Activated CD8-positive, alpha-beta memory T cell treated with anti-CD3 and anti-CD28 coated beads, Interleukin-2, amount 10 ng/mL, durations not matched to agents 7 days and 5 days (primary cell): ENCODE measurements at places on chromosomes 13 and 19.
A peak's percentile ranks its signal among the peaks of the same experiment; 100 is the strongest.

DNA sequence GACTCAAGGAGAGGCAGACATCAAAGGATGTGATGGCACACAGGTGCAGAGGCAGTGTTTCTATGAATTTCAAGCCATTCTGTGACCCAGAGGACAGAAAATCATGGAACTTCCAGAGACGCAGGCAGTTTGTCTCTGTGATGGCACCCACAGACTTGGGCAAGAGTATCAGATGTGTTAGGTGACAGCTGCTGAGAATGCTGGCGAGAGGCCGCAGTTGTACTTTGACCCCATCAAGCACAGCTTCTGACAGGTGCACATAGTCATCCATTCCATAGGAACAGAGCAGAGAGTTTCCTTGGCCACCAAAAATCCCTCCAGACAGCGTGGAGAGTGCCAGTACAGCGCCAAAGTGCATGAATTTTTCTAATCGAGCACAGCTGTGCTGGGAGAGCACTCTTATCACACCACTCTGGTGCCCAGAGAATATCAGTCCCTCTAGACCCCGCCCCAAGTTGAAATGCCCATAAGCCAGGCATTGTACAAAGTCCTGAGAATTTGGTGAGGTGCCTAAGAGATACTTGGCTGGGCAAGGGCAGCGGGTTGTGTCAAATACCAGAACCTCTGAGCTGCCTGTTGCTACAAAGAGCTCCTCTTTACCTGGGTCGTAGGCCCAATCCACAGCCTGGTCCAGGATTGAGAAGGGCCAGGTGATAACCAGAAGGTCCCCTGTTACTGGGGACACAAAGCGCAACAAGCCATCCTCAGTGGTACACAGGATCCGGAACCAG lies 12.4 kb downstream of the WDR87 start:
- DNase-seq: no peak

DNA sequence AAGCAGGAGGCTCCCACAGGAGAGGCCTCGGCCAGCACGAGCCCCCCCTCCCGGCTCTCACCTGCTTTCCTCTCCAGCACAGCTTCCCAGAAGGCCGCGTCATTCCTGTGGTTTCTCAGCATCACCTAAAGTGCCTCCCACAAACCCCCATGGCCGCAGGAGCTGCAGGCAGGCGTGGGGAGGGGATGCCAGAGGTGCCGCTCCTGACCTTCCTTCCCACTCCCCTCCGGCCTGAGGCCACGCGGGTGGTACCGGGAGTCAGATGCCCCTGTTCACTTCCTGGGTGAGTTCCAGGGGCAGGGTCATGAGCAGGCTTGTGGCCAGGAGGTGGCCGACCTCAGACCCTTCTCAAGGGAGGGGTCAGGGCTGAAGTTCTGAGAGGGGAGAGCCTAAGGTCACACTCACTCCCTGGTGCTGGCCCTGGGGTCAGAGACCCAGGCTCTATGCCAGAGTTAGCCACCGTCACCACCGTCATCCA lies 14.4 kb upstream of the NPAS1 start:
- DNase-seq: no peak

GRCh38 chr19:18796239-18796638 lies 5.1 kb upstream of the COMP start:
- DNase-seq: no peak

DNA sequence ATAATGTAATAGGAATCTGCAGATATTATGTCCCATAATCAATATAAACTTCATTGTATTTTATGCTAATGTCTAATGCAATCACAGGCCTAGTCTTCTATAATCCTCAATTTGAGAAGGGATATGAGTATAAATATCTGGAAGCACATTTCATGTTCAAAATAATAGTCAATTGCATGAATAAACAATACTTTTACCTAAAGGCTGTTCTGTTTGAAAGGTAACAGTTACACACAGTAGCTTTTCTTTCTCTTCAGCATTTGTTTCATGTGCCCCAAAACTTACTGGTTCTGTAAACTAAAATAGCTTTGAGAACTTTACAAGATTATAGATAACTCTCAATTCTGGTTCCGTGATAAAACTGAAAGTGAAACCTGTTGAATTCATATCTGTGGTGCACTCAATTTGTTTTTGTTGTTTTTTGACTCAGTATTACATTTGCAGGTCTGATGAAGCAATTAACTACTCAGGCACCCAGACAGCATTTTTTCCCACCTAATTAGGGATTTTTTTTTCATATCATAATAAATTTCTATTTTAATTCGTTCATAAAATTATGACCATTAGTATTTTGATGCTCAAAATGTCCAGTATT lies 1193.8 kb downstream of the SLITRK1 start:
- no peak for DNase-seq

- DNase-seq: no peak
Observed at GRCh38 chr19:13211426-13212308, 61.5 kb downstream of the IER2 start.

GRCh38 chr13:72808917-72809500 lies 27.1 kb downstream of the PIBF1 start:
- no peak for DNase-seq

DNA sequence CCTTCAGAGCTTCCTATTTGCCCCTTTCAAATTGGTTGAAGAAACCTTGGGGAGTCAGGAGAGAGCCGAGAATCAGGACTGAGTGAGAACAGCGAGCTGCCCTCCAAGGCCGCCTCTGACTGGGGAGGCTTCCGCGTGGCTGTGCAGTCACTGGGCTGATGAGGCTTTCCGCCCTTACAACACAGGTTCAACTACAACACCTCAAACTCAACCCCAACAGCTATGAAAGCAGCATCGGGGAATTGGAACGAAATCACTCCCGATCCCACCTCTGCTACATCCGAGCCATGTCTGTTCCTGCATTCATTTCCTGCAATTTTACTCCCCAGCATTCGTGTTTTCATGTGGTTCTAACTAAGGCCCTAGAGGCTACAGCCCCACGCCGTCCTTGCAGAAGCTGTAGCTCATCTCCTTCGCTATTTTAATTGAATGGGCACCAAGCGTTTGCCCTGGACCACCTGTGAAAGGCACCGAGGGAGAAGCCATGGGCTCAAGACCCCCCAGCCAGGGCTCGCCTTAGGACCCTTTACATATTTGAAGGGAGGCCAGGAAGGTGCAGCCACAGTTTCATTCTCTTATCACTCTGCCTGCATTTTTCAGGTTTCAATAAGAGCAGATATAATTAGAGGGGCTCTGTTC lies 12.3 kb upstream of the RASA3 start:
- no peak for DNase-seq

GRCh38 chr13:64782466-64782865 lies 2447.7 kb downstream of the PCDH9 start:
- DNase-seq: no peak

- DNase-seq: no peak
Observed at GRCh38 chr13:49953560-49953959, 17.4 kb upstream of the SPRYD7 start.

DNA sequence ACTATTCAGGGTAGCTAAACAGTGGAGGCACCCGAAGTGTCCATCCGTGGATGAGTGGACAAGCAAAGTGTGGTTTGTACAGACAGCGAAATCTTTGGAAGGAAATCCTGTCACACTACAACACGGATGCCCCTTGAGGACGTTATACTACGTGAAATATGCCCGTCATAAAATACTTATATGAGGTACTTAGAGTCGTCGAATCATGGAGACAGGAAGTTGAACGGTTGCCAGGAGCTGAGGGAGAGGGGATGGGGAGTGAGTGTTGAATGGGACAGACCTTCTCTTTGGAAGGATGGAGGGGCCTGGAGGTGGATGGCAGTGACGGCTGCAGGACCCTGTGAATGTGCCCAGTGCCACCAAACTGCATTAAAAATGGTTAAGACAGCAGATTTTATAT lies 11.6 kb downstream of the ATP4B start:
- no peak for DNase-seq

DNA sequence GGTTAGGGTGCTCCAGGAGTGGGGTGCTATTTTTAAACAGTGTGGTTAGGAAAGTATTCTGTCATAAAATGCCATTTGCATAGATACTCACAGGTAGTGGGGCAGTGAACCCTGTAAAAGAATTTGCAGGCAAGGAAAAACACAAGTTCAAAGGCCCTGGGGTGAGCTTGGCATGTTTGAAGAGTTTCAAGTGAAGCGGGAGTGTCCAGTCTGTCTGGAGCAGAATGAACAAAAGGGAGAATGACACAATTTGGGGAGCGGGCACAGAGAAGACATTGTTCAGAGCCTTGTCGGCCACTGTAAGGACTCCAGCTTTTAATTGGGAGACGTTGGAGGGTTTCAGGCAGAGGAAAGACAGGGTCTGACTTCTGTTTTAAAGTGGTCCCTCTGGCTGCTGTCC lies 2.8 kb downstream of the GRWD1 start:
- DNase-seq: no peak

DNA sequence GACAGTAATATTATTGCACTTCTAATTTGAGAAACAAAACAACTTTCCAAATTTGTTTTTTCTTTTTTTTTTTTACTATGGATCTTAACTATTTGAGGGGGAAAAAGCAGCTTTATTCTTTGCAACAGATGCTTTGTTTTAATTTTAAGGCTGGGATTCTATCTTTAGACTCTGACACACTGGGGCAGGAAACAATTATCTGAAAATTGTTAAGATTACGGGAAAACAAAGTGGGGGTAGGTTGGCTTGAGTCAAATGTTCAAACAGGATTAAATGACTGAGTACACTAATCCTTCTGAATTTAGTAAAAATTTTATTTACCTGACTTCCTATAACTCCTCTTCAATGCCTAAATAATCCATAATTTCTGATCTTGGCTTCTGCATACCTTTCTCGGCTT lies 543.2 kb downstream of the SLITRK6 start:
- no peak for DNase-seq

DNA sequence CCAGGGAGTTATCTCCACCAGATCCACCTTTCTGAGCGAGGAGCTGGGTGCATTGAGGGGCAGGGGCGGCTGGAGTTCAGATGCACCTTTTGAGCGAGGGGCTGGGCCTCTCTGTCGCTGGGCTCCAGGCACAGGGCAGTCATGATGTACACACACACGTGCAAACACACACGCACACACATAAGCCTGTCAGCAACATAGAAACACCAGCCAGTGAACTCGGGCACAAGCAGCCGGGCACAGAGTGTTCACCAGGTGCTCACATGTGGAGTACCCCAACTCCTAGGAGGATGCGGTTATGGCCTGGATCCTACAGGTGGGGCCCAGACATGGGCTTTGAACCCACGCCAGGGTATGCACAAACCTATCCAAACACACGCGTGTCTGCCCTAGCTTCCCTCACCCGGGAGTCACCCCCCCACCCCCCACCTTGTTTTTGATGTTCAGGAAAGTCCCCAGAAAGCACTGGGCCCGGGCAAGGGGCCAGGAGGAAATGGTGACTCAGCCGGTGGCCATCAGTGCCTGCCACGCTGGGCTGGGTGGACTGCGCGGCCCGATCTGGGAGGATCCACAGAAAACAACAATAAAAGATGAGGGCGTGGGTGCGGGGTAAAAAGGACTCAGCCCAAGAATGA lies 13.3 kb downstream of the ARRDC2 start:
- no peak for DNase-seq

DNA sequence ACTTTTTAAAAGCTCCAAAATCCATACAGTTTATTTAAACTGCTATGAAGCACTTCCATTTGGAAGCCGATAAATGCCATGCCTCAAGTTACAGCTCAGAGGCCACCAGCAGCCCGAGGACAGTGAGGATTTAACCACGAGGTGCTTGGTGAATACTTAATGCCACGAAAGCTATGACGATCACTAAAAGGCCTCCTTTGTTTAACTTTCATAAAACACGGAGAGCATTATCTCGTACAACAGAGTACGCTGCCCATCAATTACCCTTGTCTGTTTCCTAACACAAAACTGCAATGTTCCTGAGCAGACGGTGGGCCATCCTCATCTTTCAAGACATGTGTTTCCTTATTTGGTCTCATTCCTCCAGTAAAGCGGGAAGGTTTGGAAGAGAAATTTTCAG lies 58.4 kb downstream of the PEPD start:
- peak; percentile 14 for DNase-seq

DNA sequence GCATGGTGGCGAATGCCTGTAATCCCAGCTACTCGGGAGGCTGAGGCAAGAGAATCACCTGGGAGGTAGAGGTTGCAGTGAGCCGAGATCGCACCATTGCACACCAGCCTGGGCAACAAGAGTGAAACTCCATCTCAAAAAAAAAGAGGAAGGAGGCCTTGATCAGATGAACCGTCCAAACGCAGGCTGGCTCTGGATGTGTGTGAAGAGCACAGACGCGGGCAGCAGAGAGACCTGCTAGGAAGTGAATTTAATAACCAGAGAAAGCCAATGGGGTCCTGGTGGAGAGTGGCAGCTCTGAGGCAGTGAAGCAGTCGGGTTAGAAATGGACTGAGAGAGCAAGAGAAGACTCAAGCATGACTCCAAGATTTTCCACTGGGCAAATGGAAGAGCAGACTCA lies 136.5 kb downstream of the RNF17 start:
- DNase-seq: no peak

- no peak for DNase-seq
Observed at GRCh38 chr13:47945738-47946137, 55.3 kb downstream of the SUCLA2 start.

DNA sequence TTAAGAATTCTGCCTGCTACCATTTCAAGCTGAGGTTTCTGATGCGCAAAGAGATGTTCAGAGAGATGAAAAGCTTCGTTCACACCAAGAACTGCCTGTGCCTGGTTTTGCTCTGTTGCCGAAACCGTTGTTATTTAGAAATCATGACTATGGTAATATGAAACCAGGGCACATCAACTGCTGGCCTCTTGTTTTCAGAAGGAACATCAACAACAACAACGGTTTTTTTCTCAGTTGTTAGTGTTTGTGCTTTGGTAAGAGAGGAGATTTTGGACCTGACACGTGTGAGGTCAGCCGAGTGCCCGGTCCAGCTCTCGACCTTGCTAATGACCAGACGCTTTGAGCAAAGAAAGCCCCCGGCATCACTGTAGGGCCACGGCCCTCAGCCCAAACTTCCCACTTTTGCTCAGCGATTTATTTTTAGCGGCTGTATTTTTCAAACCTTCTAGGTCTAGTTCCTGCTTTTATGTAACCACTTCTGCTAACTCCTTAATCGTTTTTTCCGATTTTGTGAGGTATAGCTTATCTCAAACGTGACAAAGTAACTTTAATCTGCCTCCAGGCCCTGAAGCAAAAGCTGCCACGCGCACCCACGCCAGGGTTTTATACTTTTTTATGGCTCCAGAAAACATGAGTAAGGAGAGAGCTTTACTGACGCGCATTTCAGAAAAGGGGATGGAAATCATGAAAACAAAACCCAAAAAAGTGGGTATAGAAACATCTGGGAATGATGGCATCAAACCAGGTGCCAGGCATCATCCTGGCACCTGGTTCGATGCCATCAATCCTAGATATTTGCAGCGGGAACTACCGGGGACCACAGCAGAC lies 42.0 kb downstream of the KLF2 start:
- DNase-seq: peak; percentile 65

GRCh38 chr19:6744381-6745301 lies 5.2 kb downstream of the TRIP10 start:
- DNase-seq: no peak
